ENCODE measurements at places on chromosomes 7 and 10.

DNA sequence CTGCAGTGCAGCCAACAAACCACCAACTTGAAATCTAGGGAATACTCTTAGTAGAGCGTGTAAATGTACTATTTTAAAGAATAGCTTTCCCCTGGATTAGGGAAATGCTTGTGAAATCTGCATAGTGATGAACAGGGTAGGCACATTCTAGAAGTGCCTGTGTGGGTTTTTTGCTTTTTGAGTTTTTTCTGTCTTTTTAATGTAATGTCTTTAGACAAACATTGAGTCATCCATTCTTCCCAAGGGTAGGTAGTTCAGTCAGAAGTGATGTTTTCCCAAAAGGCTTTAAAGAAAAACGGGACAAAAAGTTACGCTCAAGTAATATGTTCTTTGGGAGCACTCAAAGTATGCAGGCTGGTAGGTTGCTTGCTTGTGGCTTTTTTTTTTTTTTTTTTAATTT, 130.0 kb downstream of the AUTS2 start:
- no peak for DNase-seq

DNA sequence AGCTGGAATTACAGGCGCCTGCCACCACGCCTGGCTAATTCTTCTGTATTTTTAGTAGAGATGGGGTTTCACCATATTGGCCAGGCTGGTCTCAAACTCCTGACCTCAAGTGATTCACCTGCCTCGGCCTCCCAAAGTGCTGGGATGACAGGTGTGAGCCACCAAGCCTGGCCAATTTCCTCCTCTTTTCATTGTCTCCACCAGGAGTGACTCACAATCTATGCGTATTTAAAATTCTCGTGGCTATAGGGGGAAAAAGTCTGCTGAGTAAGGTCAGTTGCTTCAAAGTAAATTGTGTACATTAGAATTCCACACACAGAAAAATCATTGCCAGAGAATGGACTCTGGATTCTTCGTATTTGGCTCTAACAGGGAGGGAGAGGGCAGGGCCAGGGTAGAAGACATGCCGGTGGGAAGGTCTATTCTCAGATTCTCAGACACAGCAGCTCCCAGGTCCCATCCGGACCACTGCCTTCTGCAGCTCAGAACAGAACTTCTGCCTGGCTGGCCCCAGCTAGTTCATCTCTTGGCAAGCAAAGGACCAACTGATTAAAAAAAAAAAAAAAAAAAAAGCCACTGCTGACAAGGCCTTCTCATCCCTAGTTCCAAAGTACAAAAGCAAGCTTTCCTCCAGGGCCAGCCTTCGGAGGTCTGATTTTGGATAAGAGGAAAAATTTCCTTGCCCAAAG, 22.2 kb downstream of the PSPH start:
- DNase-seq, result no peak

DNA sequence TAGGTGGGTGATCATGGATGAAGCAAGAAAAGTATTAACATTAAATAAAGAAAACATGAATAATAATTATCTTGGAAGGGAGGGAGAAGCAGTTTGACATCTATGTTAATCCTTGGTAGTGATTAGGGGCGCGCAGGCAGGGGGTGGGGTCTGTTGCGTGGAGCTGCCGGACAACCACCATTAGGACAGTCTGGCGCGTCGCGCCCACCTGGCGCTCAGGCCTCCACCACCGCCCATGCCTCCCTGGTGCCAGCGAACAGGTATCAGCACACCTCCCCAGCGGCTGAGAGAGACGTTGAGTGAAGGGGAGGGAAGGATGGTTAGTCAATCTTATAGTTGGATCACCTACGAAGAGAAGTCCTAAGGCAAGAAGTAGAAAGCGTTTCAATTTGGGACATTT, 94.2 kb upstream of the CDK1 start:
- no peak for DNase-seq

- DNase-seq, result no peak
These were observed 14.7 kb downstream of the CDNF start for GRCh38 chr10:14822879-14823755.

- DNase-seq, result no peak
These were observed 231.3 kb upstream of the CELF2 start for GRCh38 chr10:10786109-10787090.

- no peak for DNase-seq
These were observed 148.5 kb downstream of the UBE2H start for GRCh38 chr7:129804111-129804889.

GRCh38 chr7:194252-195009, 2.1 kb downstream of the FAM20C start:
- DNase-seq, result no peak

DNA sequence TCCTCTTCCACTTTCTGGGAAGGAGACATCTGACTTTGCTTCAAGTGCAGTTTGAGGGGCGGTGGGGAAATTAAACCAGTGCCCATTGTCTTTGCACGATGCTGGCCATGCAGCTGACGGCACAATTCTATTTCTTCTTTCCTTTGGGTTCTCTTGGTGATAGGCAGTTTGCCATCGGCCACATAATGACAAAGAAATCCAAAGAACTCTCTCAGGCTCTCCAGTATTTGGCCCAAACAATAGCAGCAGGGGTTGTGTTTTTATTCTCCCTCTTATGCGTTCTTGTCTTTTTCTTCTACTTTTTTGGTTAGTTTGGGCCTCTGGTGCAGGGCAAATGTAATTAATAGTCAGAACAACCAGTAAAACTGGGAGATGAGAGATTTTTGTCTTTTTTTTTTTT, 147.0 kb downstream of the EMX2 start:
- no peak for DNase-seq

GRCh38 chr10:37638569-37638968, 218.8 kb downstream of the ZNF248 start:
- no peak for DNase-seq

- no peak for DNase-seq
These were observed 825 bp downstream of the FEZF1 start for GRCh38 chr7:122303531-122304318.

- DNase-seq, result no peak
These were observed 76.5 kb upstream of the DDC start for GRCh38 chr7:50641442-50642405.
